C1 segment of cervical spinal cord (tissue), 14 donors: ENCODE measurements at places on chromosomes 16 and 17.

- no peak for DNase-seq
Measured at GRCh38 chr17:38716368-38717005, 11.4 kb downstream of the MLLT6 start.

GRCh38 chr17:75181110-75181509, 1.6 kb downstream of the SUMO2 start:
- no peak for DNase-seq

DNA sequence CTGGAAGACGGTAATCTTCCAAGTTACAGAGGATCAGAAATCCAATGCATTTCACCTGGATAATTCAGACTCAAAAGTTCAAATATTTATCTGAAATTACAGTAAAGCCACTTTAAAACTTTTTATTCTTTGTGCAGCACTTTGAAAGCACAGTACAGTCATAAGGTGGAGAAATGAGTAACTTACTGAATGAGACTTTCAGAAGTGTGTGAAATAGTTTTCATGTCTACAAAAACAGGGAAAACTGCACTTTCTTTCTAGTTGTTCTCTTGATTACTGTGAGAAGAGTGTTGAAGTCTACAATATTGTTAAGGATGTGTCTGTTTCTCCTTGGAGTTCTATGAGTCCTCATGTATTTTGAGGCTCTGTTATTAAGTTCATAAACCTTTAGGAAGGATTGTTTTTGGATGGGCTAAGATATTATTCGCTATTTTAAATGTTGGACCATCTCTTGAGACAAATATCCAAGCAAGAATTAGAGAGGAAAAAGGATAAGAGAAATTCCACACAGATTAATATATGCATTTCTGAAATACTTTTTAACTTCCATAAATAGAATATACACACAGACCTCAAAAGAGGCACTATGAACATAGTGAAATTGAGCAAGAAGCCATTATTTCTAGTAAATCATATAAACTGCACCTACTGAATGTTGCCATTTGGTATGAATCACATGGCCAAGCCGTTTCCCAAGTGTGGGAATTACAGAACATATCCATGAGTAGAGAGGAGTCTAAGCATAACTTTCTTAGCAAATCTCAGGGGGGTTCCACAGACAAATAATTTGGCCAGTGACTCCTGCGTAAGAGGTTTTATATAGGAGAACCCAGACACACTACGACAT, 83.6 kb upstream of the PLEKHM1 start:
- no peak for DNase-seq

- no peak for DNase-seq
Measured at GRCh38 chr17:18323007-18323406, 7.9 kb downstream of the SMCR8 start.

- no peak for DNase-seq
Measured at GRCh38 chr16:22225060-22225459, 19.0 kb downstream of the EEF2K start.

DNA sequence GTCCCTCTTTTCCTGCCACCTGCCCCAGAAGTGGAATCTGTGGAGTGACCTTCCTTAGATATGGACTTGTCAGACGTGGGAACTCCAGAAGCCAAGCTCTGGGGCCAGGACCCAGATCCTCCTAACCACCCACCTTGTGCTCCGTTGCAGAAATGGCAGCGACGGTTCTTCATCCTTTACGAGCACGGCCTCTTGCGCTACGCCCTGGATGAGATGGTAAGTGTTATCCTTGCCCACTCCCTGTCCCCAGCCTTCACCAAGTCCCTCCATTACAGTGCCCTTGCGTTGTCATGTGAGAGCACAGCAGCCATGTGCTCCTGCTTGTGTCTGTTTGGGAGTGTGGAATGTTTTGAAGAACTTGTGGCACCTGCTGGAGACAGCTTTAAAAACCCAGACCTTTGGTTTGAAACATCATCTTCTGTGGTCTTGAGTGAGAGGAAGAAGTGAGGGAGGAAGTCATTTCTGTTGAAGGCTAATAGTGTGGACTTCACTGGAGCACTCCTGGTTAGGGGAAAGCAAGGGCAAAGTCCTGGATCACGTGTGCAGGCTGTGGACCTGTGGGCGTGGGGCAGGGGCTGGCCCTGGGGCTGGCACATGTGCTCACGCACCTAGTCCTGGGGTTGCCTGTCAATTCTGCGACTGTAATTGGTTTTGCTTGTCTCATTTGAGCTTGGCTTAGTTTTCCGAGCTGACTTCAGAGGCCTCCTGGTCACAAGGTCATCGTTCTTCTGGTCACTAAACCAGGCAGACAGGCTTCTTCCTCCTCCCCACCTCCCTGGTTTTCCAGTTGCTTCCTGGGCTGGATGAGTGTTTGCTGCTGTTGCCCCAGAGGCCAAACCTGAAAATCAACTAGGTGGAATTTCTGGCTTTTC, 35.8 kb downstream of the MPRIP start:
- DNase-seq: no peak

DNA sequence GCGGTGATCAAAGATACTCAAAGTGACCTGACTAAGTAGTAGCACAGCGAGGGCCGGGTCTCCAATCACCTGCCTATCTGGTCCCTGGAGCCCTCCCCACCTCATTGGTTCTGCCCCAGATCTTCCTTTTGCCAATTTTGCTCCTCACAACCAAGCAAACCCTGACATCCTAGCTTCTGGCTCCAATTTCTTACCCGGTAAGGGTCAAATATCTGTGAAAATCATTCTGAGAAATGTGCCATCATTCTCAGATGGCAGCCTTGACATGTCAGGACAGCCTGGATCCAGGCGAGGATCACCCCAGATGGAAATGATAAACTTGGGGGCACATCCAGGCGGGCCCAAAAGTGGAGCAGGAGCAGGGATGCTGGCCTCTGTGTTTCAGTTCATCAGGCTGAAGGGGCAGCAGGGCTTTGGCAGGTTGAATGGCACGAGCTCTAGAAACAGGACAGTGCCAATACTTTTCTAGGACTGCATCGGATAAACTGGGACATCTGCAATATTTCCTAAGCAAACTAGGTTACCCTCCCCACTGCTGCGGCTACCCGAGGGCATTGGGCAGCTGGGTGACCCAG, 83.9 kb downstream of the SHISA6 start:
- no peak for DNase-seq

GRCh38 chr16:11341371-11341770, 3.9 kb upstream of the RMI2 start:
- DNase-seq: no peak

DNA sequence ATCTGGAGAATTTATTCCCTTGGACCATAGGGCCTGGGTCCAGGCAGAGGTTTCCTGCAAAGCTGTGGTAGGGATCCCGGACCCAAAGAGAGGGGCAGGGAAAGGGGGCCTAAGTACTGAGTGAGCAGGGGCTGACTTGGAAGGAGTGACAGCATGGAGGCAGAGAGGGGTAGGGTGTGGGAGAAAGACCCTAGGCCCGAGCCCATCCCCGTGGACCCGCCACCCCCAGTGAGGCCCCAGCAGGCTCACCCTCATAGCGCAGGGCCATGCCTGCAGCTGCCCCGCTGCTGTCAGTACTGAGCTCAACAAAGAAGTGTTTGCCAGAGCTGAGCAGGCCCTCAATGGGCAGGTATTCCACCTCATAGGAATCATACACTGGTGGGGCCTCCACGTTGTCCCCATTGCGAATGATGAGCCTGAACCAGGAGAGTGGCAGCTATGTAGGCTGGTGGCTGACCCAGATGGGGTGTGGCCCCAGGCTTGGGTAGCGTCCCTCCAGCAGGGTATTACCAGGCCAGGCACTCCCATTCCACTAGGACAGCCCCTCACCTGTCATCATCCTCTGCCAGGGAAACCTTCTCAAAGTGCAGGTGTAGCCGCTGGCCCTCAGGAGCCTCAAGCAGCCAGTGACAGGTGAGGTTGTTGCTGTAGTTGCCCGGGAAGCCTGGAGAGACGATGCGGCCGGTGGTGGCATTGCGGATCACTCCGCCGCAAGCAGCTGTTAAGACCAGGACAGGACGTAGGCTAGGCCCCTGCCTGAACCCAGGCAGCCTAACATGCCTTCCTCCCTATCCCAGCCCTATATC, 9.1 kb upstream of the PHF12 start:
- no peak for DNase-seq

DNA sequence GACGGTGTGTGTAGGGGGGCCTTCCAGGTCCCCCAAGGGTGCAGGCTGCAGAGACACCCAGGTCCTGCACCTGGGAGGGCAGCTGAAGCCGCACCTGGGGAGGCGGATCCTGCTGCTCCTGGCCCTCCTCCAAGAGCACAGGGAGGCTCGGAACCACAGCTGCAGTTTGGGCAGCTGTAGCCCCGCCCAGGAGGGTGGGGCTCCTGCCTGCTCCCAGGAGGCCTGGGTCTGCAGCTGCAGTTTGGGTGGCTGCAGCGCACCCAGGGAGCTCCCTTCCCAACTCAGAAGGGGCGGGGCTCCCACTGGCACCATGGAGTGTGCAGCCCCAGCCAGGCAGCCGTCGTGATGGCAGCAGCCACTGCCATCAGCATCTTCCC, 69.4 kb upstream of the NKD1 start:
- DNase-seq: no peak

DNA sequence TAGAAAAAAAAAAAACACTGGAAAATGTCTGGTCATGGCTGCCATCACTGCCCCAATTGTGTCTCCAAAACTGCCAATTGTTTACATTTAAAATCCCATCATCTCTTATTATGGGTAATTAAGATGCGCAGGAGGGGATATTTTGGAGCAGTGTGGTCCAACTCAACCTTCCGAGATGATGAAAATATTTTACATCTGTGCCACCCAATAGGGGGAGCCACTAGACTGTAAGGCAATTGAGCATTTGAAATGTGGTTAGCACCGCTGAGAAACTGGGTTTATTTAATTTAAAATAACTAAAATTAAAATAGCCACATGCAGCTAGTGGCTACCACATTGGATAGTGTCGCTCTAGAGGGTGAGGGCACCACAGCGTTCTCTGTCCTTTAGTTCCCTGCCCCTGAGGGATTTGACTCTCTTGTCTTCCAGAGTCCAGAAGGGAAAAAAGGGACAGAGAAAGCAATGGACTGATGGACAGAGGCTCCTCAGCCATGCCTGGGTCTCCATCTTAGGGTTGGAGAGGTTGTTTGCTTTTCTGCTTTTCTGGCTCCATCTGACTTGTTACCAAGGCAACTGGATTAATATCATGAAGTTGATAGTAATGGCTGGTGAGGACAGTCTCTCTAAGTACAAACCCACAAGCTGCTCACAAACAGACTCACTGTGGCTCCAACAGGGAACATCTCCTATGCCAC, 3.5 kb downstream of the MPO start:
- no peak for DNase-seq

GRCh38 chr17:55177159-55177854, 87.5 kb upstream of the HLF start:
- no peak for DNase-seq

GRCh38 chr17:32927724-32928585, at the start of gene TMEM98:
Gene TMEM98 (plus strand): TSS chr17:32928153. CDS start chr17:32931529, 3,376 bp downstream.
- DNase-seq: peak; percentile 54

DNA sequence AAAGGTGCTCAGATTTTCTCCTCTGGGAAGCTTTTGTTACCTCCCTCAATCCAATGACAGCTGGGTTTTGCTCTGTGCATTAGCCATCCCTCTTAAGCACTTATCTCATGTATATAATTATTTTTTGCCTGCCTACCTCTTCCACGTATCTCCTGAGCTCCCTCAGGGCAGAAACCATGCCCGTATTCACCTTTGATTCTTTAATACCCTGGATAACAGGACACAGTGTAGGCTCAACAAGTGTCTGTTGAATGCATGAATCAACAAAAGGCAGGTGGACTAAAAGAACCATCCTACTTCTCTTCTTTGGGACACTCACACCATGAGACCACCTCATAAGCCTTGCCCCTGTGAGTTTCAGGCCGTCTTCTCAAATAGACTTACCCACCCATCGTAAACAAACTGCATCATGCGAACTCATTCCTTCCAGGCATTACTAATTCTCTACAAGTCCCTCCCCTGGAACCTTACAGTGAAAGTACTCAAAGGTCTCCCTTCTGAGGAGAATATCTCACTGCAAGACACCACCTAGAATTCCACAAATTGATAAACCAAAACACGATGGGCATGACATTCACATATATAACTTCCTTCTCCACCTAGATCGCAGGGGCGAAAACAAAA, 3.2 kb downstream of the ARHGAP17 start:
- no peak for DNase-seq

DNA sequence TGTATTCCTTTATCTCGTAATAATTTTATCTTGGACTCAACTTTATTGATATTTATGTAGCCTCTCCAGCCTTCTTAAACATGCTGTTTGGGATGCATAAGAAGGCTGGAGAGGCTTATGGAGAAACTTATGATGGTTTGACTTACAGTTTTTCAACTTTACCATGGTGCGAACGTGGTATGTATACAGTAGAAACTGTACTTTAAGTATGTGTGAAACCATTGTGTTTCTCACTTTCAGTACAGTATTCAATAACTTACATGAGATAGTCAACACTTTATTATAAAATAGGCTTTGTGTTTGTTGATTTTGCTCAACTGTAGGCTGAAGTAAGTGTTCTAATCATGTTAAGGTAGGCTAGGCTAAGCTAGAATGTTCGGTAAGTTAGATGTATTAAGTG, 206.8 kb downstream of the SEC14L1 start:
- DNase-seq: no peak

DNA sequence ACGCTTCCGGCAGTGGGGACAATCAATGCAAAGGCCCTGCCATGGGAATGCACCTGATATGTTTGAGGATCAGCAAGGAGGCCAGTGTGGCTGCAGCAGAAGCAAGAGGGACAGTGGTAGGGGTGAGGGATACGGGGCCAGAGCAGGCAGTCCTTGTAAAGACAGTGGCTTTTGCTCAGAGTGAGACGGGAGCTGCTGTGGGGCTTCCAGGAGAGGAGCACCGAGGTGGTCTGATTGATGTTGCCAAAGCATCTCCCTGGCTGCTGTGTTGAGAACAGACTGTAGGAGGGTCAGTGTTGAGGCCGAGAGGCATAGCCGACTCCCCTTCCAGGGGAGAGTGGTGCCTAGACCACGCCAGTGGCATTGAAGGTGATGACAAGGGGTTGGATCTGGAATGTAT, 11.4 kb upstream of the SPNS2 start:
- no peak for DNase-seq

DNA sequence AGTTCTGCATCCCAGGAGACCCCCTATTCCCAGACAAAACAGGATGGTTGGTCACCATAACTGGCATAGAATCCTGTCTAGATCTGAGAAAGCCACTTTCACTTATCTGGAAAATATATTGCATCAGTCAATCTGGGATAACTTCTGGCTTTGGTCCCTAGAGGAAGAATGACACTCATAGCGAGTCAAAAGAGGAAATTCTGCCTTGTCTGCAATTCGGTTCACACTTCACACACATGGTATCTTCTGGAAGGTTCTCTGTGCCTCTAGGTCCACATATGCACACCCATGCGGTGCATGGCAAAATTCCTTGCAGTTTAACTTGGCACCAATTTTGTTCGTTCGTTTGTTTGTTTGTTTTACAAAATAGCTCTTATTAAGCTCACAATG, 49.2 kb upstream of the WSCD1 start:
- no peak for DNase-seq

GRCh38 chr16:64590513-64590912, 531.4 kb downstream of the CDH11 start:
- no peak for DNase-seq

GRCh38 chr17:57953219-57953618, 2.0 kb downstream of the CUEDC1 start:
- DNase-seq: no peak

GRCh38 chr17:82154881-82155331, 56.9 kb upstream of the FASN start:
- no peak for DNase-seq
